COR-L47 (cell line): ENCODE measurements at places on chromosomes 16 and 17.

DNA sequence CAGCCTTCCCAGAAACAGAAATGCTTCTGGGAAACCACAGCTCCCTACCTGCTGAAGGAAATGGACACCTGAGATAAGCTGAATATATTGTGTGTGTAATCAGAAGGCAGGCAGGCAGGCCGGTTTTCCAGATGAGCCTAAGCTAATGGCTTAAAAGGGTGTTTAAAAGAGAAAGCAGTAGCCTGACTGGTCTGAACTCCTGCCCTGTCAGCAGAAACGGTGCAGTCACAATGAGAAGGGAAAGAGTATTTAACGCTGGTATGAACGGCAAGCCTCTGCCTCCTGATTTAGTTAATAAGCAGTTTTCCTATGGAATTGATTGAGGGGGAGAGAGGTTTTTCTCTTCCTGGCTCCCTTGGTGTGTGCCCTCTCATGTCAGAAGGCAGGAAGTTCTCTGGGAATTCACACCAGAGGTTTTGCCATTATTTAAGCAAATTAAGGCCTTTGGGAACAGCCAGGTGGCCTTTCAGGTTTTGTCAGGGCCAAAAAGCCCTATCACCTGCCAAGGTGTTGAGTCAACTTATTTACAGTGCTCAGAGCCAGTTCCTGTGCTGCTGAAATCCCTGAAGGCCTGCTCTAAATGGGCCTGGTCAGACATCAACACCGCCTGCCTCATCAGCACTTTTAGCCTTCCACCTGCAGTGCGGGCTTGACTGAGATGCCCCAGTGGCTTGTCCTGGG, 41.6 kb downstream of the CDH1 start:
- DNase-seq: peak; percentile 53

DNA sequence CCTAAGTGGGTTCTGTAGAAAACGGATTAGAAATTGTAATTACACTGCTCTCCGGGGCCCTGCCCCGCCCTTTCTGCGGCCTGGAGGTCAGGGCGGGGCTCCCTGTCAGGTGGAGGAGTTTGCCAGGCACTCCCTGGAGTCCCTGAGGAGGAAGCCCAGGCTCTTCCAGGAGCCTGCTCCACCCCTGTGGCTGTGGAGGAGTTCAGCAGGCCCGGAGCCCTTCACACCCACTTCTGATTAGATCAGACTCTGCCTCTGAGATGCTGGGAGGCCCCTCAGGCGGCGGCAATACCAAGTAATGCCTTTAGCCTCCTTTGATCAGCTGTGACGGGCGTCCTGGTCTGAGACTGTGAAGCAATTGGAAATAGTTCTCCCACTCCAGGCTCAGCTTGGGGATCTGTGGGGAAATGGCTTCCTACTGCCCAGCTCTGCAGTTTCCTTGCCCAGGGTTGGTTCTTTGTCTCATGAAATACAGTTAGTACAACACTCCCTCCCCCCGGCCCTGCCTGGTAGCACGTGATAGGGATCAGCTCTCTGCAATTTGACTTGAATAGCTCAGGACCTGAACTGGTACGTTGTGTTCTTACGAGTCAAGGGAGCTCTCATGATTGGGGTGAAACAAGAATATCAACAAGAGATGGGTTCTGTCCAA, 22.3 kb downstream of the BAIAP2 start:
- DNase-seq: no peak

- DNase-seq: peak; percentile 40
Measured at GRCh38 chr16:89711601-89712273, 9.0 kb downstream of the VPS9D1 start.

- no peak for DNase-seq
Measured at GRCh38 chr17:36183001-36183971, 6.8 kb upstream of the TBC1D3B start.

- DNase-seq: no peak
Measured at GRCh38 chr17:9811086-9811485, 10.8 kb downstream of the GSG1L2 start.

GRCh38 chr16:25109643-25110042, 1.9 kb upstream of the LCMT1 start:
- DNase-seq: no peak

- no peak for DNase-seq
Measured at GRCh38 chr17:44850612-44851011, 2.9 kb downstream of the HIGD1B start.

DNA sequence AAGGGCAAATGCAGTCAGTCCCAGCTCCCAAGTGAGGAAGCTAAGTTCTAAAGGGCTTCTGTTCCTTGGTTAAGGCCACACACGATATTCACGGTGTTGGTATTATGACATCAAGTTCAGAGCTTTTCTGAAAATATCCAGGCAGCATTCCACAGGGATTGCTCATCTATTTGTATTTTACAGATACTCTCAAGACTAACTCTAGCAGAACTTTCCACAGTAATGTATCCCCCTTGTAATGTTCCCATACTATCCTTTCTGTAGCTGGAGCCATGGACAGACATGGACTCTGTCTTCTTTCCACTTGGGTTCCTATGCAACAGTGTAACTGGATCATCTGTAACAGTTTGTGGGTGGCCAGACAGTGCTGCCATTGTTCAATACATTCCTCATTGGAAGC, 13.5 kb downstream of the SDR42E1 start:
- DNase-seq: no peak

GRCh38 chr17:79803997-79804855, 7.3 kb upstream of the CBX8 start:
- no peak for DNase-seq

- no peak for DNase-seq
Measured at GRCh38 chr17:17198281-17198680, 7.9 kb downstream of the PLD6 start.

GRCh38 chr16:24845726-24846547, at the start of gene SLC5A11:
Gene SLC5A11, plus strand, starts transcription at chr16:24845963. Its CDS starts 12,681 bp downstream, at chr16:24858644.
- no peak for DNase-seq

DNA sequence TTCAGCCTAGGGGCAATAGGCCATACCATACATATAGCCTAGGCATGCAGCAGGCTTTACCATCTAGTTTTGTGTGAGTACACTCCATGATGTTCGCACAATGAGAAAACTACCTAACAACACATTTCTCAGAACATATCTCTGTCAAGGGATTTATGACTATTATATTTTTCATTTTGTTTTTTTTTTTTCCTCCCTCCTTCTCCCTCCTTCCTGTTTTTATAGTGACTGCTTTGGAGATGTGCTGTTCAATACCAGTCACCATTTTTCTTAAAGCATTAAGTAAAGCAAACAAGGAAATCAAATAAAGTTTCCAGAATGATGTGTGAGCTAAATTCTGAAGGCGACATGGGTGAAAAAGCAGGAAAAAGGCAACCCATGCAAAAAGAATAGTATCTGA, 194.6 kb downstream of the STX8 start:
- DNase-seq: no peak

DNA sequence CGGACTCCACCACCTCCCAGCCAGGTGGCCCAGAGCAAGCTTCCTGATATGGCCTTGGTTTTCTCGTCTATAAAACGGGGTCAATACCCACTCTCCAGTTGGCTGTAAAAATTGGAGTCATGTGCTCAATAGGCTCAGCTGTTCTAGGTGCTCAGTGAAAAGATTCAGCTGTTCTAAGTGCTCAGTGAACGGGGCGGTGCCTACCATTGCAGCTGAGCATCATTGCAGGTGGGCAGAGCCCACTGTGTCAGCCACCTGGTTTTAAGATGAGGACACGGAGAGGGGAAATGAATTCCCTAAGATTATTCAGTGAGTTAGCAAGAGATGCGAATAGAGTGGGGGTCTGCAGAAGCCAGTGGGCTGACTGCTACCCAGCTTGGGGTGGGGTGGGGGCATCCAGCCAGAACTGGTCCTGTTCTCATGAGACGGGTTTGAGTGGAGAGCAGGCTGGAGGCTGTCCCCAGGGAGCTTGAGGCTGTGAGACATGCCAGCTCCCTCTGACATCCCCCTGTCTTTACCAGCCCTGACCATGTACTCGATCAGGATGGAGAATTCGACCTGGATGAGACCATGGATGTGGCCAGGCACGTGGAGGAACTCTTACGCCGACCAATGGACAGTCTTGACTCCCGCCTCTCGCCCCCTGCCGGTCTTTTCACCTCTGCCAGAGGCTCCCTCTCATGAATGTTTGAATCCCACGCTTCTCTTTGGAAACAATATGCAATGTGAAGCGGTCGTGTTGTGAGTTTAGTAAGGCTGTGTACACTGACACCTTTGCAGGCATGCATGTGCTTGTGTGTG, 21.9 kb downstream of the STAT5A start:
- no peak for DNase-seq

- no peak for DNase-seq
Measured at GRCh38 chr17:27453471-27453870, 2.8 kb upstream of the KSR1 start.

GRCh38 chr17:81713004-81713555, 996 bp downstream of the SLC25A10 start:
- no peak for DNase-seq

- no peak for DNase-seq
Measured at GRCh38 chr17:19303367-19303776, 59.2 kb downstream of the B9D1 start.

- no peak for DNase-seq
Measured at GRCh38 chr17:81907219-81908145, 3.7 kb downstream of the PCYT2 start.

DNA sequence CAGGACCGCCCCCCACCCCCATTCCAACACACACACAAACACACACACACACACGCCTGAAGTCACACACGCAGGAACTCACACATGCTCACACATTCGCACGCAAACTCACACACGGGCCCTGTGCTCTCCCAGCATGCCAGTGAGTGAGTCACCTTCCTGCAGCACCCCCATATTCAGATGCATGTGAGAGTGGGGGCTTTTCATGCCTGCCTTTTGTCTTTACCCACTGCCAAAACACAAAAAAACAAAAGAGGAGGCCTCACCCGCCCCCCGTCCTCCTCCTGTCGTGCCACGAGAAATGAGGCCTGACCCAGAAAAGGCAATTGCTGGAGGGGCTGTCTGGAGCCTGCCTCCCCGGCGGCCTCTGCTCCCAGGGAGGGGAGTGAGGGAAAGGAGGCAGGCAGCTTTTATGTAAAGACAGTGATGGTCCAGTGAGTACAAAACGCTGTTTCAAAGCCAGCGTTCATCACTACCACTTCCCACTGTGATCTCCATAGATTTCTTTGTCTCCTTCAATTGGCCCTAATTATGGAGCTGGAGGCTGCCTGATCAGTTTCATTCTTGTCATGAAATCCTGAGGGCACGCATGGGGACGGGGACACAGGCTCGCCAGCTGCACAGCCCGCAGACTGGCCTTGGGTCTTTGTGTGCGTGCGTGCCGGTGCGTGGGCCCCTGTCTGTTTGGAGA, 29.5 kb upstream of the GSE1 start:
- peak; percentile 94 for DNase-seq

GRCh38 chr16:21097151-21097550, 53.5 kb downstream of the DNAH3 start:
- DNase-seq: no peak

DNA sequence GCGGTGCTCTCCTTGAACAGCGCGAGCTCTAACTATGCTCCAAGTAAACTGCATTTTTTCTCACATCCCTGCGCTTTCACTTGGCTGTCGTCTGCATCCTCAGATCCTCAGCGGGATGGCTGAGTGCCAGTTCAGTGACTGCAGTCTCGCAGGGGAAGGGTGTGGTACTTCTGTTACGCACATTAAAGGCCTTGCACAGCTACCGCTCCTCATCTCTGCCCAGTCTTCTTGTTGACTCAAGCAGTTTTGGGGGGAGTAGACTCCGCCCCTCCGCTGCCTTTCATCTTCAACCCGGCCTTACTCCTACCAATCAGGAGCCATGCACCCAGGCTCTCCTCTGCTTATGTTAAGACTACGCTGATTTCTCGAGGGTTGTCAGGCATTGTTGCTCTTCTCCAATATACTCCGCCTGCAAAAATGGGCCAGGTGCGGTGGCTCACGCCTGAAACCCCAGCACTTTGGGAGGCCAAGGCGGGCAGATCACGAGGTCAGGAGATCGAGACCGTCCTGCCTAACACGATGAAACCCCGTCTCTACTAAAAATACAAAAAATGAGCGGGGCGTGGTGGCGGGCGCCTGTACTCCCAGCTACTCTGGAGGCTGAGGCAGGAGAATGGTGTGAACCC, 10.0 kb downstream of the ATP5PD start:
- DNase-seq: no peak

DNA sequence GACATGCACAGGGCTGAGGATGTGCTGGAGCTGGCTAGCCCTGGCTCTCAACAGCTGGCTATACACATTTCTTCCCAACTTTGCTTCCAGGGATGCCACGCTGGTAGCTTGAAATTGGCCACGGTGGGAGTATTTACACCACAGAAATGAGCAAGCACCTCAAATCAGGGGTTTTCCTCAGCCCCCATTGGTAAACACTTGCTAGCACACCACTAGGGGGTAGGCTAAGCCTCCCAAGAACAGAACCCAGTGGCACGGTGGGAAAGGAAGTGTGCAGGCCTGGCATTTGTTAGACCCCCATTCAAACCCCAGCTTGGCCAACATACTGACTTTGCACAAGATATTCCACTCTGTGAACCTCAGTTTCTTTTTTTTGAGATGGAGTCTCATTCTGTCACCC, 12.9 kb downstream of the DRC3 start:
- DNase-seq: no peak

DNA sequence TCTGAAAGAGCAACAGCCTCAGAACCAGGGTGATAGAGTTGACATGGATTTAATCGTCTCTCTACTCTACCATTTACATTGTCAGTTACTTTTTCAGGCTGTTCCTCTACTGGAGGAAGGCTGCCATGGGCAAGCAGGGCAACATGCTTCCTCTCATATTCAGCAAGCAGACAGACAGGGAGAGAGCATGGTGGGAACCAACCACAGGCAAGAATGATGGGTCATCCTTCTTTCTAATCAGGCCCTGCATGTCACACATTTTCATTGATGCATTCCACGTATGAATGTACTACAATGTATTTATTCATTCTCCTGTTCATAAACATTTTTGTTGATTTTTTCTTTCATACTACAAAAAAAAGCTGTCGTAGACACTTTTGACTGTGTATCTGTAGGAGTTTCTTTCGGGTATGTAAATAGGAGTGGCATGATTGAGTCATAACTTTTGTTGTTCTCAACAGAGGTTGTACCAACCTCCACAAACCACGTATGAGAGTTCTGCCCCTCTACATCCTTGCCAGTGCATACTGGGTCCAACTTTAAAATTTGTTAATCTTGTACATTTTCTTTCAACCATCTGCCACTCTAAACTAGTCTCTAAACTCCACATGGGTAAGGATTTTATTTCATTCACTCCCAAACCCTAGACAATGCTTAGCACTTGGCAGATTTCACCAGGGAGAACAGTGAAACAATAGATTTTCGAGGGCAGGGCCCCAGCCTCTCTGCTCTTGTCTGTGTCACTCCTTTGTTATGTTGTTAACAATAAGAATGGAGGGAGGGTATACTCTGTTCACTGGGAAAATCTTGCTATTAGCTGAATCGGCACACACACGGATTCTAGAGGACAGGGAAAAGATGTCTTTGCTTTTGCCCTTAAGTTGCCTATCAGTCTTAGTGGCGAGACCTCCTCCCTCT, 58.7 kb downstream of the CMC2 start:
- no peak for DNase-seq

- no peak for DNase-seq
Measured at GRCh38 chr17:82371333-82372248, at the start of gene UTS2R. Gene UTS2R, plus strand, starts transcription at chr17:82371765. Its CDS starts 2,560 bp downstream, at chr17:82374325.

GRCh38 chr17:83012868-83013778, 66.3 kb upstream of the METRNL start:
- no peak for DNase-seq

GRCh38 chr17:71902894-71903506, 217.8 kb upstream of the SOX9 start:
- DNase-seq: no peak

- no peak for DNase-seq
Measured at GRCh38 chr16:52474679-52475078, 72.3 kb downstream of the TOX3 start.
